T-cell (primary cell): ENCODE measurements at places on chromosomes 6 and 20.

DNA sequence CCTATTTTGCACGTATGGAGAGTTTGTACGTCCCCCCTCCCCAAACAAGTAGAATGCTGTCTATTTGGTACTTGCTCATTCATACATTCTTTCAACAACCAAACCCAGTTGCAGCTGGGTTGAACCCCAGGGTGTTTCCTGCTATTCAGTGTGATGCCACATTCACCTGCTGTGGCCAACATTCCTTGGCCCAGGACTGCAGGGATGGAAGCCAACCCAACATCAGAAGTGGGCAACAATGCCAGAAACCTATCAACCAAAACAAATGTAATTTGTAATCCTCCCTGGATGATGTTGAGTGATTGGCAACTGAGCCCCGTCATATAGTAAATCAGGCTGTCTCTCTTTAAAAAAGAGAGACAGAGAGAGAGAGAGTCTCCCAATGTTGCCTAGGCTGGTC lies 8.9 kb downstream of the NT5E start:
- DNase-seq = no peak

- no peak for DNase-seq
These were observed 244.4 kb downstream of the LRFN2 start for GRCh38 chr6:40342723-40343122.

DNA sequence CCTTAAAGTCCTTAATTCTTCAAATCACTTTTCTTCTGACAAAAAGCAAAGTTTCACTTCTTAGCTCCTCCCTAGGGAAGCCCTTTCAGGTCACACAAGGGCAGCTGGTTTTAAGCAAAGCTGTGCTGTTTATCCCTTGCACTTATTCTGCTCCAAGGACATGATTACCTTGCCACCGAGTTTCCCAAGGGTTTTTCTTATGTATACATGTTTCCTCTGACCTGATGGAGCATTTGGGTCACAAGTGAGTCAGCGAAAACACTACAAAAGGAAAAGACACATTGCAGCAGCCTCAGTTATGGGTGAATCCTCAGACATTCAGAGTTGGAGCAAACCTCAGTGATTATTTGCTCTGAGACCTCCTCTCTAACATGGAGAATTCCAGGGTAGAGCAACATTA lies 26.6 kb upstream of the ILRUN start:
- no peak for DNase-seq

DNA sequence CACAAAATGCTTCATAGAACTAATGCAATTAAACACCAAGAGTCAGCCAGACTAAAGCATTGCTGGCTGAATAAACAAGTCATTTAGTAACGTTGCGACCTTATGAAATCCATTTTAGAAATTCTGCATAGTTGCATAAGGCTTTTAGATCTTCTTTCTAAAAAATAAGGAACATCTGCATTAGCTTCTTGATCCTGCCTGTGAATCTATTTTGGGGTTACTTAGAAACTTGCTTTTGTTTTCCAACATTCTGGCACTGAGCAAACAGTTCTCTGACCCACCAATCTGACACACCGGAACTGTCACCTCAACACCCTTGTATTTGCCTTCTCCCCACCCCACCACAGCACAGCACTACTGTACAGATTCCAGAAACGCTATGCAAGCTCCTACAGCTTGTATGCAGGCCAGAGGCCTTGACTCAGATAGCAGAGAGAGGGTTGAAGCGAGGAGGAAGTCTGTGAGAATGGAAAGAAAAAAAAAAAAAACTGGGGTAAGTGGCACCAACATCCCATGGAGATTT lies 55.0 kb downstream of the KIF13A start:
- no peak for DNase-seq

- no peak for DNase-seq
These were observed 30.6 kb upstream of the SULF2 start for GRCh38 chr20:47815866-47816265.

GRCh38 chr6:163338671-163339405 lies 75.7 kb upstream of the QKI start:
- DNase-seq = no peak

DNA sequence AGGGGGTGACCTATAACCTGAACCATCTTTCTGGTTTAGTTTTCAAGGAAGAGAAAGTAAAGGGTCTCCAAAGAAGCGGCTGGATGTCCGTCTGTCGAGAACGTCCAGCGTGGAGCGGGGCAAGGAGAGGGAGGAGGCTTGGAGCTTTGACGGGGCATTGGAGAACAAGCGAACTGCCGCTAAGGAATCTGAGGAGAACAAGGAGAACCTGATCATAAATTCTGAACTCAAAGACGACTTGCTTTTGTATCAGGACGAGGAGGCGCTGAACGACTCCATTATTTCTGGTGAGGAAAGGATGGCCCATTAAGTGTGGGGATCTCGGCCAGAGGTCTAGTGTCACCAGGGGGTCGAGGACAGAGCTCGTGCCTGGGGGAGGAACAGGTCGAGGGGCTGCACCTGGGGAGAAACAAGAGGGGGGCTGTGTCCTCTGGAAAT lies 159.2 kb downstream of the SYCP2 start:
- DNase-seq = no peak

DNA sequence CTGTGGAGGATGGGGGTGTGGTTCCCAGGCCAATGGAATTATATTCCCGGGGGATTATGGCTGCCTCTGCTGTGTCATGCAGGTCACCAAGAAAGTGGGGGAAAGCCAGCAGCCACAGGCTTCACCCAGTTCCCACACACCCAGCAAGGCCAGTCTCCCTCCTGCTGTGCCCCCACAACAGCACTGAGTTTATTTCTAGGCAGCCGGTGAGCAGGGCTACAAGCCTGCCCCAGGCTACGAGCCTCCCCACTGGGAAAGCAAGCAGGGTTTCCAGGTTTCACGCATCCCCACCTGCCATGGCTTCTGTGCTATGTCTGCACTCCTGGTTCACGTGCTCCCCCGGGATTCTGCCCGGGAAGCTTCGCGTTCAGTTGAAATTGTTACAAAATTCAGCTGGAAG lies 72.6 kb downstream of the ERMARD start:
- no peak for DNase-seq

DNA sequence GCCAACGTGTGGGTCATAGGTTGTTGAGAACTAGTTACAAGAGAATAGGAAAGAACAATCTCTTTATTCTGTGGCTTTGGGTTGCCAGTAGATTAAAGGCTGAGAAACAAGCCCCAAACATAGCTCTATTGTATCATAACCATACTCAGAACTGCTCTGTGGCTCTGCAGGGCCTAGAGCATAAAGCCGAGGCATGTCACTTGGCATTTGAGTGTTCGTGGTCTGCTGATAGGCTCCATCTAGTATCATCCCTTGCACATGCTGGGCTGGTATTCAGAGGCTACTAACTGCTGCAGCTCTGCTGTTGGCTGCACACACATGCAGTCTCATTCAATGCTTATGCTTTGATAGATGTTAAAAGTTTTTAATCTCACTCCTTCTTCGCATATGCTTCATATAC lies 157.9 kb downstream of the OGFRL1 start:
- DNase-seq = no peak

- peak; percentile 38 for DNase-seq
These were observed 38.5 kb downstream of the TPD52L1 start for GRCh38 chr6:125191916-125192609.

DNA sequence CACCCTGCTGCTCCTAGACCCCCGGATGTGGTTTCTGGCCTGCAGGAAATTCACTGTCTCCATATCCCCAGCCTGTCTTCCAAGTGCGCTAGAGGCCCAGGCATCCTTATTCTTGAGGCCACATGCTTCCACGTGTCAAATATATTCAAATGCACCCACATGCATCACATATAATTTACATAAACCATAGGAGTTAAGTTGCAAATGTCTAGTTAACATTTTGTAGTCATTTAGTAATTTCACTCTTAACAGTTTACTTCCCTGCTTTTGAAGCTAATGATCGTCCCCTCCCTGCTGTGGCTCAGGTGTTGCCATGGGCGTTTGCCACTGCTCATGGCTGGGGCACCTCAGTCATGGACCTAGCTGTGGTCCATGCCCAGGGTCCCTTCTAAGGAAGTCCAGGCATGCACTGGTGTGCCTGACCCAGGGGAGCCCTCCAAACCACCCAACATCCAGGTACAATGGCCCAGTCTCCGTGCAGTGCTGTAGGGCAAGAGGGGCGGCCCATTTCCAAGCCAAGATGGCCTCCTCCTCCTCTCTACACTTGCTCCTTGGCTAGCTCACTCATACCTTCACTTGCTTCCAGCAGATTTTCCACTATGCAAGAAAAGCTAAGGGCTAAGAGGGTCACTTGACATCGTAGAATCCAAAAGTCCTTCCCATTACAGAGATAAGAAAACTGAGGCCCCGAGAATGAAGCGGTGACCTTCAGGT lies 42.4 kb downstream of the FGD2 start:
- DNase-seq = no peak

DNA sequence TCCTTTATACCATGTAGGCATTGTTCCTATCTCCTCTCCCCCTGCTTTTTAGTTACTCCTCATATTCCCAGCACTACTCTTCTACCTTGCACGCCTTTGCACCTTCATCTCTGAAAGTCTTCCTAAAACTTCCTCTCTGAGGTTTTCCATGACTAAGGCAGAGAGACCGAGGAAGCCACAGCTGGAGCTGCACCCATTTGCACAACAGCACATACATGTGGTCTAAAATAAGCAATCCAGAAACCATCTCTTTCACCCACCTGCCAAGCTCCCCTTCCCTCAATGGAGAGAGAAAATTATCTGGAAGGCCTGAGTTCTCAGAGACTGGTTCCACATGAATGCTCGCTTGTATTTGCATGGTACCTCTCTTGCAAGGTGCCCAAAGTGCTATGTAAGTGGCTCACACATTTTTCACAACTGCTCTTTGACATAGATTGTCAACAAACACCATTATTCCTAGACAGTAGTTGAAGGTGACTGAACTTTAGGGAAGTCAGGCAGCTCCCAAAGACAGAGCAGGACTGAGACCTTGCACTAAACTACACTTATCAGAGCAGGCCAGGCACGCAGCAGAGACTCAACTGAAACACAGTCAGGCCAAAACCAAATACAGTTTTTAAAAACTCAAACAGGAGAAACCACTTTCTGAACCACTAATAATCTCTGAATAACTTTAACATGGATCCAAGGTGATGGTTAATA lies 313.2 kb downstream of the TFAP2A start:
- no peak for DNase-seq

DNA sequence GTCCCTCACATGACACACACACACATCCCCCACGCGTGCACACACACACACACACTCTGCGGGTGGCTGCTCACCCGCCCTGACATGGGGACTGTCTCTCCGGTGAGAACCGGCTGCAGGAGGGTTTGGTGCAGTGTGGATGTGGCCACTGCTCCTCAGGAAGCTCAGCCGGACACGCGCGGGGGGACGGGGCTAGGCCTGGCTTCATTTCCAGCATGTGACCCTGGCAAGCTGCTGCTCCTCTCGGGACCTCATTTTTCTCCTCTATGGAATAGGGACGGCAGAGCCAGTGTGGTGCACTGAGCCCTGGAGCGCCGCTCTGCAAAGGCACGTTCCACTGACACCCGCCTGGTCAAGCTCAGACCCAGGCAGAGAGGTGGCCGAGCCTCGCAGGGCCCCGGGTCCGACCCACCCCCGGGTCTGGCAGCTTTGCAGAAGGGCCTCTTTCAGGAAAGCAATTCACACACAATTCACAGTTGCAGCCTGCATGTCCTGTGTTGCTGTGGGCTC lies 56.8 kb upstream of the SLCO4A1 start:
- DNase-seq = no peak

- no peak for DNase-seq
These were observed 6.7 kb downstream of the PFDN4 start for GRCh38 chr20:54214566-54214965.

DNA sequence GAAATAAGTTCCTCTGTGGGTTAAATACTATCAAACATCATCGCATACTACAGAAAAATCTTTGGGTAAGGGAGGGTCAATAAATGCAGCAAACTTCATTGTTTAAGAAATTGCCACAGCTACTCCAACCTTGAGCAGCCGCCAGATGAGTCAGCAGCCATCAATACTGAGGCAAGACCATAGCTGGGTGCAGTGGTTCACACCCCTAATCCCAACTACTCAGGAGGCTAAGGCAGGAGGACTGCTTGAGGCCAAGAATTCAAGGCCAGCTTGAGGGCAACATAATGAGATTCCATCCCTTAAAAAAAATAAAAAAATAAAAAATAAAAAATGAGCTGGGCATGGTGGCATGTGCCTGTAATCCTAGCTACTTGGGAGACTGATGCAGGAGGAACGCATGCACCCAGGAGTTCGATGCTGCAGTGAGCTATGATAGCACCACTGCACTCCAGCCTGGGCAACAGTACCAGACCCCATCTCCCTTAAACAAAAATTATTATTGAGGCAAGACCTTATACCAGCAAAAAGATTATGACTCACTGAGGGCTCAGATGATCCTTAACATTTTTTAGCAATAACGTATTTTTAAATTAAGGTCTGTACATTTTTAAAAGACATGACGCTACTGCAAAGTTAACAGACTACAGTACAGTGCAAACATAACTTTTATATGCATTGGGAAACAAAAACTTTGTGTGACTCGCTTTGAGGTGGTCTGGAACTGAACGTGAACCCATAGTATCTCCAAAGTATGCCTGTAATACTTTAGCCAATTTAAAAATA lies 8.8 kb downstream of the SRPK1 start:
- DNase-seq = no peak

DNA sequence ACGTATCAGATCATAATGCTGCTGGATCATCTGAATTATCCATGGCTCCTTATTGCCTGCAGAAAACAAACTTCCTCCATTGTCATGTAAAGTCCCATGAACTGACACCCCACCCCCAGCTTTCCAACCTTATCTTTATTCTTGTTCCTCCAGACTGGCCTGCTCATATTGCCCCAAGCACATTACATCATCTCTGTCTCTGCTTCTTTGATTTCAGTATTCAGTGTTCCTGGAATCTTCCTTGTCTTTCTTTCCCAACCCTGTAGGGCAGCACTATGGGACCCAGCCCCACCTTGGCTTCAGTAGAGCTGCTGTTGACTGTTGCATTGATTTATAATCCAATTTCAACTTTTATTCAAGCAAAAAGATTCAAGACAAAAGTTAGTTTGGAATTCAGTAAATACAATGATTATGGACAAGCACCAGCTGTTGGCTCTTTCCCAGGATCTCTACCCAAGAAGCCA lies 187.5 kb upstream of the ECI2 start:
- no peak for DNase-seq

GRCh38 chr6:128129679-128130078 lies 228.8 kb upstream of the THEMIS start:
- DNase-seq = no peak

- DNase-seq = no peak
These were observed 143.1 kb upstream of the INSM1 start for GRCh38 chr20:20224806-20225205.

DNA sequence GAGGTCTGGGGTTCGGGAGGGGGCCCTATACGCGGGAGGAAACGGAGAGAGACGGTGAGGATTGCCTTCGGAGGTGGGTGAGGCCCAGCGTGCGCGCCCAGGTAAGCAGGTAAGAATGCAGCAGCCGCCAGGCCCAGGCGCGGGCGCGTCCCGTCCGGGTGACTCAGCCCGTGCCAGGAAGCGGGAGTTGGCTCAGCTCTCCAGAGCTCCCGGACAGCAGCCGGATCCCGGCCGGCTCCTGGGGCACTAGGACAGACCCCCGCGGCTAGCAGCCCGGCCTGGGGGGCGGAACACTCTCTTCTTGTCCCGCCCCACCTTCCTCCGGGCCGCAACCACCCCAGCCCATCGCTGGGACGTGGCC lies 1.5 kb upstream of the MDFI start:
- no peak for DNase-seq
